ENCODE measurements at places on chromosomes 12 and 14.

- DNase-seq: no peak
Measured at GRCh38 chr14:60495946-60496345, 10.1 kb upstream of the C14orf39 start.

DNA sequence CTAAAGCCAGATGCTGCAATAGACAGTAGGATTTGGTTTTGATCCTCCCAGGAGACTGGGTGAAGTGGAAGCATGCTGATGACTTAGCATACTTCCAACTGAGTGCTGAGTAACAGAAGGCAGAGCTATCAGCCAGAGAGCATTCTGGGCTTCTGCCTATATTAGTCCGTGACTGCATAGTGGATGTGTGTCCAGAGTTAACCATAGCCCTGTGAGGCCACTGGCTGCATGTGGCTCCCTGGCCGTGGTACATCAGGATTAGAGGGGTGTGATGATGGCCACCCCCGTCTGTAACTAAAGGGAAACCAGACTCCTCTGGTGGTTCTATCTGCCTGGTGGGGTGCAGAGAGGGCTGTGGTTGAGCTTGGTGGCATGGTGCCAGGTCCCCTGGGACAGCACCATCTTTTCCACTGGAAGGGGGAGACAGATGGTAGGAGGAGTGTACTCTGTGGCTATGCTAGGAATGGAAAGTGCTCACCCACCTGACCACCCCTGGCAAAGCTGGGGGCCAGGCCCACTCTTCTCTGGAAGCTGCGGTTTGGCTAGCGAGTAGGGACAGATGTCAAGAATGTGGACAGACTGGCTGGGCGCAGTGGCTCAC is 27.4 kb downstream of the ABCD4 start:
- peak; percentile 80 for DNase-seq

- DNase-seq: no peak
Measured at GRCh38 chr12:5166976-5167375, 123.3 kb downstream of the KCNA5 start.

DNA sequence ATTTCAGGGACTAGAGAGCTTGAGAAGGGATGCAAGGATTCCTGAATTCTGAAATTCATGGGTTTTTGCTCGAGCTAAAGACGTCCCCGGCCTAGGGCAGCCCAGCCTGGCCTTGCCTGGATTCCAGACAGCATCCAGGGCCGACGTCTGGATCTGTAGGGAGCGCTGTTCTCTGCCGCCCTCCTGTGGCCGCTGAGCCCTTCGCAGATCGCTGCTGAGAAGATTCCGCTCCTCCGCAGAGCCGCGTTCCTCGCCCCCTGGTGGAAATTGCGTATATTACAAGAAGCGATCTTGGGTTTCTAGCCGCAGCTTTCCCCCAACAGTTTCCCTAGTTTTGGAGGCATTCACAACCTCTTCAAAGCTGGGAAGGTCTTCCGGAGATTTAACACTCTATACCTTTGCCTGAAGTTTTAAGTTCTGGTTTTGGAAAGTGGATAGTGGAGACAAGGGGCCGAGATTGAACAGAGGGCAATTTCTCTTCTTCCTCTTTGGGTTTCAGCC is 5.1 kb downstream of the CISTR start:
- peak; percentile 88 for DNase-seq

GRCh38 chr12:104641862-104642261 is 185.1 kb downstream of the CHST11 start:
- no peak for DNase-seq

GRCh38 chr14:78997811-78998210 is 827.6 kb downstream of the NRXN3 start:
- DNase-seq: no peak

- DNase-seq: no peak
Measured at GRCh38 chr12:22573181-22573580, 28.8 kb upstream of the C2CD5 start.

DNA sequence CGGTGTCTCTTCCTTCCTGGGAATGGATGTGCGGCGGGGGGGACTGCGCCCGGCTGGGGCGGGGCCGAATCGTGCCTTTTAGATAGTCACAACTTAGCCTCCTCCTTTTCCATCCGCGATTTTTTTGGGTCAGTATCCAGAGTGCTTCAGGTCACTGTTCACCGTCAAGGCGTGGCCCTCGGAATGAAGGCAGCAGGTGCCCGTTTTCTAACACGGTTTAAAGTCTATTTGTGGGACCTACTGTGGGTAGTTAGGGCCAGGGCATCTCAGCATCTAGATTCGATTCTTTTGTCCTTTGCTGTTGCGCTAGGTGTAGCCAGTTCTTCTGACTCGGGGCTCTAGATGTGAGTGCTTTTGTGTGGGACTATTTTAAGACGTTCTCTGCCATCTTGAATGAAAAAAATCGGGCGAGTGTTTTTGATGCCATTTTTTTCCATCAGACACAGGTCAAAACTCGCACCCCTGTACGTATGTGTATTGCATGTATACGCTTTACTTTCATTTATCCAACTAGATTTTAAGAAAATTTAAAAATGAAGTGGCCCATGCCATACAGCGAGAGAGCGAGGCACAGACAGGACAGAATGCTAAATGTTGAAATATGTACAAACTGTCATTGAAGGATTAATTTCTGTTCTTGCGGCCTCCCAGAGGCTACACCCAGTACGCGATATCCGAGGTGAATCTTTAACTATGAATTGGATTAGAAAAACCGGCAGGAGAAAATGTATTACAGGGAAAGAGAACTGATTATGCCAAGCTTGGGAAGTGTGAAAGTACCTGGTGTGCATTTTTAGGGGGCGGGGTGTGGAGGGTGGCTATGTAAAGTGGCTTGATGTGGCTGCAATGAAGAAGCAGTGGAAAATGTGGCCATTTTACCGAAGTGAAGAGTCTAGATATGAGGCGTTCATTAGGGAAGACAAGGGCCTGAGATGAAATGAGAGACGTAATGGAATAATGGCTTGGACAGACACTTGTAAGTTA is 835 bp downstream of the VEZT start:
- DNase-seq: no peak

DNA sequence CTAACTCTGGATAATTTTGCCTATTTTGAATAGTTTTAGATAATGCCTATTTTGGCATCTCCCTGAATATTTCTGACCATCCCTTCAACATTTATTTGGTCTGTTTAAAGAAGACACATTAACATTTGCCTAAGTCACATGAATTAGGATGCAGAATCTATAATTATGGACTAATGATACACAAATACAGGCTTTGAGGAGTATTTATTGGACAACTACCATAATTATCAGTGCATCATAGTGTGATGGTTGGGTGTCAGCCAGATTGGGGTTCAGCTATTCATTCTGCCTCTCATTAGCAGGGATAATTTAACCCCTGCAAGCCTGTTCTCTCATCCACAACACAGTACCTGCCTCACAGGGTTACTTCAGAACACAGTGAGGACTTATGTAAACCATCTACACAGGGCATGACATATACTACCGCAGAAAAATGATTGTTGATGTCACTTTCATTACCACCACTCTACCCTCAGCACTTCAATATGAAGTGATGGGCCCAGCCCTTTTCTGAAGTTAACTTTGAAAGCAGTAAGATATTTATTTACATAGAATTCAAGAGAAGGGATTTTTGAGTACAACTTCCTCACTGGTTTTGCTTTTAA is 14.4 kb downstream of the PRKCH start:
- DNase-seq: no peak

DNA sequence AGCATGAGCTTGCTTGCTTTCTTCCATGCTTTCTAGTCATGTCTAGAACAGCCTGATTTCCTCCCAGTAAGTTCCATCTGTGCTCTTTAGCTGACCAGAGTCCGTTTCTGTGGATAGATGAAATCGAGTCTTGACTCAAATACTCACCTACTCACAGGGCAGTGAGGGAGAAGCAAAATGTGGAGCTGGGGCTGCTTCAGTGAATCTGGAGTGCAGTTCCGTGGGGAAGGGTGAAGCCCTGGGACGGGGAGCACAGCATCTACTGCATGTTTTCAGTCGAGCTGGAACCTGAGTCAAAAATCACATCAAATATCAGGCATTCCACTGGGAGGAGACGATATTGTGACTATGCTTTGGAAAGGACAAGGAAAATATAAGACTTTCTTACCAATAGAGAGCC is 70.3 kb upstream of the PRMT8 start:
- peak; percentile 40 for DNase-seq

DNA sequence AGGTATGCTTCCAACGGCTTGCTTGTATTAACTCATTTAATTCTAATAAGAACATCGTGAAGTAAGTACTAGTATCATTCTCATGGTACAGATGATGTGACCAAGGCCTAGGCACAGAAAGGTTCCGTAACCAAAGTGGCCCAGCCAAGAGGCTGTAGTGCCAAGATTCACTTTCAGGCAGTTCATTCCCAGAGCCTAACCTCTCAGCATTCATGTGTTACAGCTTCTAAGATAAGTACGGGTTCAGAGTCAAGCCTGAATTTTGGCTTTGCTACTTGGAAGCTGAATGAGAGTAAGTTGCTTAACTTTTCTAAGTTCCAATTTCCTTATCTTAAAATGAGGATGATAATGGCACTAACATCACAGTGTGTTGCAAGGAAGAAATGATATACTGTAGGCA is 379.9 kb downstream of the AEBP2 start:
- DNase-seq: no peak

GRCh38 chr12:22729957-22730443 is 105.0 kb downstream of the ETNK1 start:
- DNase-seq: no peak

DNA sequence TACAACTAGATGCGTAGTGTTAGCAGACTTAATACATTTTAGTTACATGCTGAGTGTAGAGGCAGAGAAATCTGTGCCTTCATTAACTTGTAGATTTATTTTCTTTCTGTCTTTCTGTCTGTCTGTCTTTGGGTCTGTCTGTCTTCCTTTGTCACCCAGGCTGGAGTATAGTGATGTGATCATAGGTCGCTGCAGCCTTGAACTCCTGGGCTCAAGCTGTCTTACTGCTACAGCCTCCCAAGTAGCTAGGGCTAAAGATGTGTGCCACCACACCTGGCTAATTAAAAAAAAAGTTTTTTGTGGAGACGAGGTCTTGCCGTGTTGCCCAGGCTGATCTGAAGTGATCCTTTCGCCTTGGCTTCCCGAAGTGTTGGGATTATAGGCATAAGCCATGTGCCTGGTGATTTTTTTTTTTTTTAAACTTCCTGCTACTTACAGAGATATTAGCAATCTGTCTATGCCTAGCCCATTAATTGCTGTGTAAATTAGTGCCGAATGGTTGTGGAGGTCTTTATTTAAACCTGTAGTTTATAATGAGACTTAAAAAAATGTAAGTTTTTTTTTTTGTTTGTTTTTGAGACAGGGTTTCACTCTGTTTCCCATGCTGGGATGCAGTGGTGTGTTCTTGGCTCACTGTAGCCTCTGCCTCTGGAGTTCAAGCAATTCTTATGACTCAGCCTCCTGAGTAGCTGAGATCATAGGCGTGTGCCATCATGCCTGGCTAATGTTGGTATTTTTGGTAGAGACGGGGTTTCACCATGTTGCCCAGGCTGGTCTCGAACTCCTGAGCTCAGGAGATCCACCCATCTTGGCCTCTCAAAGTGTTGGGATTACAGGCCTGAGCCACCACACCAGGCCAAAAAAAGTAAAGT is 22.8 kb downstream of the ERC1 start:
- DNase-seq: peak; percentile 90

DNA sequence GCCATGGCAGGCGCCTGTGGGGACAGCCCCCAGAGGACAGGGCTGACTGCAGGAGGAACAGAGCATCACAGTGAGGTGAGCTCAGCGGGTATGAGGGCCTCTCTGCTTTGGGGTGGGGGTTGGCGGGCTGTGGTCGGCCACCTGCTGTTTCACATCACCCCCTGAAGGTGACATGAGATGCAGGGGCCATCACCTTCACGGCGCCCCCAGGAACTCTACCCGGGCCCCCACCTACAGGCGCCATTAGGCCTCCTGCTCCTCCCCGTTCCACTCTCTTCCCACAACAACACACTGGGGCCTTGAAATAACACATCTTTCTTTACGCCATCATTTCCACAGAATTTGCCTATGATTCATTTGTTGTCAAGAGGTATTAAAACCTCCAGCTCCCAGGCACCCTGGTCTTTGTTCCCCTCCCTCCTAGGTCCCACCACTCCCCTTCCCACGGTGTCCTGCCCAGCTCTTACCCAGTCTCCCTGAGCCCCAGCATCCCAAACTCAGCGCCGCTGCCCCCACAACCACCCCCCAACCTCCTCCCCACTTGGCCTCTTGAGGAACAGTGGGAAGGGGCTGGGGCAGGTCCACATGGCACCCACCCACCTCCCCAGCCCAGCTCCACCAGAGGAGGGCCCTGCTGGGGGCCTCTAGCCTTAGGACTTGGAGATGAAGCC is 12.7 kb upstream of the HDAC7 start:
- DNase-seq: no peak

DNA sequence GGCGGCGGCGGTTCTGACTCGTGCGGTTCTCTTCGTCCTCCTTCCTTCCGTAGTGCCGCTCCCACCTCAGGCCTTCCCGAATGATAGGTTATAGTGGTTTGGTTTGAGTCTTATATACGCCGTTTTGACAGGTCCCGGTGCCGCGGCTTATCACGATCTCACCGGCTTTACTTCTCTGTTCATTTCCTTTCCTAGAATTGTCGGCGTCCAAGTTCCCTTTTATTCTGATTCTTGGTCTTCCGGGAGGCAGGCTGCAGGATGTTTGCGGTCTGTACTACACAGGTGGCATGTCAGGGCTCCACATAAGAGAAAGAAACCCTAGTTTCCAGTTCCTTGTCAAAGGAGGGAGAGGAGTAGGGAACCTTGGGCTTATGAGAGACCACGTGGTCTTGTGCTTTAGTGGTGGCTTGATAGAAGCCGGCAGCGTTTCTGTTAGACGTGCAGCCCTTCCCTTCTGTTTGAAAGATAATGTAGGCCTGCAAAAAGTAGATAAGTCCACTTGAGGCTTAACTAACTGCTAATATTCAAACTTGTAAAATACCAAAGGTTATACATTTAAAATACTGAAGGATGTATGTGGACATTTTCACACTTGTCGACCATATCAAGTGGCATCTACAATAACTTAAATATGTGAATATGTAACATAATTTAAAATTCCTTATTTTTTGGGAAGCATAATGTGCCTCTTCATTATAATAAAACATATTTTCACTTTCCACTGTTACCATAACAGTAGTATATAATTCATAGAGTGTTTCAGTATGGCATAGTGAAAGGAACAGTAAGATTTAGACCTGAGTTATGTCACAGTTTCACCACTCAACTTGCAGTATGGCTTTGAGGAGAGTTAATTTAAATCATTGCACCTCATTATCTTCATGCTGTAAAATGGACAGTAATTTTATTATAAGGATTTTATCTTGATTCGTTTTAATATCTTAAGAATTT is 804 bp downstream of the USP15 start:
- DNase-seq: no peak
